ENCODE measurements at places on chromosomes 11 and 22.

GRCh38 chr22:24181088-24181995, at the start of gene SUSD2:
SUSD2 (plus strand) TSS chr22:24181487; CDS start chr22:24181520, 33 bp downstream.
- no peak for DNase-seq

GRCh38 chr11:68303982-68304780, 8.2 kb upstream of the LRP5 start:
- no peak for DNase-seq

DNA sequence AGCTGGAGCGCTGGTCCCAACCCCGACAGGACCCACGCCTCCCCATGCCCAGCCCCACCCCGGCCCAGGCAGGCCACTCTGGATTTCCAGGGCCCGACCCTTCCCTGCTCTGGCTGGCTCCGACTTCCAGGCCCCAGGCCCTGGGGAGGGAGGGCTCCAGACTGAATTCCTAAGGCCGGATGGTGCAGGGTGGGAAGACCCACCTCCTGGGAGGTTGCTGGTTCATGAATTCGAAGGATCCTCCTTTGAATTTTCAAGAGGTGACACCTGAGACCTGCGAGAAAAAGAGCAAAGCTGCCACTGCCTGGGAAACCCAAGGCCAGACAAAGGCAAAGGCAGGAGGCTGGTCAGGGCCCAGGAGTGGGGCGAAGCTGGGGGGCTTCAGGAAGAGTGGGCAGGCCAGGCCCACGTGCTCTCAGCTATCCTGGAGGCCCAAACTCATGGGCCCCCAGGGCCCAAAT, 47.0 kb upstream of the LINC01488 start:
- no peak for DNase-seq

DNA sequence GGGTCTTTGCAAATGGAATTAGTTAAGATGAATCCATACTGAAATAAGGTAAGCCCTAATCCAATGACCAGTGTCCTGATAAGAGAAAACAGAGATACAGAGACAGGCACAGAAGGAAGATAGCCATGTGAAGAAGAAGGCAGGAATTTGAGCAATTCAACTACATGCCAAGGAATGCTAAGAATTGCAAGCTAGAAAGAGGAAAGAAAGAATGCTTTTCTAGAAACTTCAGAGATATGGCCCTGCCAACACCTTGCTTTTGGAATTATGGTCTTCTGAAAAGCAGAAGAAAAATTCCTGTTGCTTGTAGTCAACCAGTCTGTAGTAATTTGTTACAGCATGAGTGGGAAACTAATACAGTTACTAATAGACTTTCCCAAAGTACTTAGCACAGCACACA, 111.3 kb downstream of the SLC17A6 start:
- no peak for DNase-seq
